ENCODE measurements at places on chromosomes 13 and 19. TPM values are rescaled to one million over a fixed set of nuclear protein-coding genes. Genes with fewer than 3 reads are reported as not detected.

Gene PSG4
- 7.0 TPM for total RNA-seq

Gene BORA
- total RNA-seq: 2.4 TPM

Gene ZNF792
- total RNA-seq: 3.4 TPM

Gene CATSPERD
- total RNA-seq: not detected

Gene PLEKHF1
- total RNA-seq: 28.6 TPM
